ENCODE measurements at places on chromosomes 7 and 10.

GRCh38 chr10:114151892-114152291, 22.1 kb downstream of the CCDC186 start:
- no peak for DNase-seq

GRCh38 chr10:98848361-98848760, 387.3 kb downstream of the HPSE2 start:
- DNase-seq = no peak

DNA sequence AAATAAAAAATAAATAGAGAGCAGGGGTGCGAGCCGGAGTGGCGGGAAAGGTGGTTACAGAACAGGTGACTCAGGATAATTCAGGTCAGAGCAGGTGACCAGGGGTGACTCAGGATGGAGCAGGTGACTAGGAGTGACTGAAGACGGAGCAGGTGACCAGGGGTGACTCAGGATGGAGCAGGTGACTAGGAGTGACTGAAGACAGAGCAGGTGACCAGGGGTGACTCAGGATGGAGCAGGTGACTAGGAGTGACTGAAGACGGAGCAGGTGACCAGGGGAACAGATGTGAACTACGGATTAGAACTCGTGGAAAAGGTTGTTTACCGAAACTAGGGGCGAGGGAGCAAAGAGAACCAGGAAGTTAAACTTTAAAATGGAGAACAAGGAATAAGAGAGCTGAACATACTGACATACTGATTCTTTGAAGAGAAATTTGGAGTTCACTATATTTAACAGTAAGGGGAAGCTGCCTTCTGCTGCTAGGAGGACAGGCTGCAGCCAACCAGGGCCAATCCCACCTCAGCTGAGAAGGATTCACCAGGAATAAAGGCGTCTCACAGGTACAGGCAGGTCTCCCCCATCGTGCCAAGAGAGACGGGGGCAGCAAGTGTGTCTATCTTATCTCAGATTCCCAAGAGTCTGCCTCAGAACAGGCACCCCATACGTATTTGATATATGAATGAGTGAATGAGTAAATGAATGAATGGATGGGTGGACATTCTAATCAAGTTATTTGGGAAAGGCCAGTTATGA, 101.3 kb downstream of the CPXM2 start:
- no peak for DNase-seq

DNA sequence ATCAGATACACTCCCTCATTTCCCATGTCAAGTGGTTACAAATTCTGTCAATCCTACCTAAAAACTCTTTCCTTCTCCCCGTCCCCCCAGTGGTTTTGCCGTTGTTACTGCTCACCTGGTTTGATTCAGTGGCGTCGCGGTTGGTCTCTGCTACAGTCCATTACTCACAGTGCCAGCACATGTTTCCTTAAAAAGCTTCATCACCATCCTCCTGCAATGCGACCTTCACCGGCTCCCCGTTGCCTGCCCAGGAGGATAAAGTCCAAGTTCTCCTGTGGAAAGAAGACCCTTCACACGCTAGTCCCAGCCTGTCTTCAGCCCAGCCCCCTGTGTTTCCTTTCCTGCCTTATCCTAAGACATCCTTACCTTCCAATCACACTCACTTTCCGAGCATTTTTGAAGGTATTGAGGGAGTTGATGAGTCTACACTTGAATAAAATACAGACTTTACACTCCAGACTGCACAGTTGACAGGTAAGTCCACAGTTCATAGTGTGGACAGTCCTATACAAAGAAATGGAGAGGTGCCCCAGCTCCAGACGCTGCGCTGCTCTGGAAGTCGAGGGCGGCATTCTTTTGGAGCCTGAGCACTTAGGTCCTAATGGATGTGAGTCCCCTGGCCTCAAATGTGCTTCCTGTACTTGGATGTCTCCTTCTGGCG, 3.4 kb upstream of the LARP4B start:
- DNase-seq = no peak

DNA sequence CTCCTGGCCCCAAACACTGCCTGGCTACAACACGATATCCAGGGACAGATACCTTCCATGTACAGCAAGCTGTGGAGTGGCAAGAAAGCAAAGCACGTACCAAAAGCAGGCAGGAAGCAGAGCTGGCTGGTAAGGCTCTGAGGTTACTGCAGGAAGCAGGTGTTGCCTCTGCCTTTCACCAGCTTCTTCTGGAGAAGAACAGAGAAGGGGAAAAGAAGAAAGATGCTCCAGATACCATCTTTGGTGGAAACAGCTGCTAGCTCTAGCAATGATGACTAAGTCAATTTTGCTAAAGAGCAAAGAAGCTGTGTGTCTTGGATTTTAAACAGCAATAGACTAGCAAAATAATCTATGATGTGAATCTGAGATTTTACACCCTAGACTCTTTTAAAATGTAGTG, 34.9 kb upstream of the PRSS1 start:
- DNase-seq = no peak

DNA sequence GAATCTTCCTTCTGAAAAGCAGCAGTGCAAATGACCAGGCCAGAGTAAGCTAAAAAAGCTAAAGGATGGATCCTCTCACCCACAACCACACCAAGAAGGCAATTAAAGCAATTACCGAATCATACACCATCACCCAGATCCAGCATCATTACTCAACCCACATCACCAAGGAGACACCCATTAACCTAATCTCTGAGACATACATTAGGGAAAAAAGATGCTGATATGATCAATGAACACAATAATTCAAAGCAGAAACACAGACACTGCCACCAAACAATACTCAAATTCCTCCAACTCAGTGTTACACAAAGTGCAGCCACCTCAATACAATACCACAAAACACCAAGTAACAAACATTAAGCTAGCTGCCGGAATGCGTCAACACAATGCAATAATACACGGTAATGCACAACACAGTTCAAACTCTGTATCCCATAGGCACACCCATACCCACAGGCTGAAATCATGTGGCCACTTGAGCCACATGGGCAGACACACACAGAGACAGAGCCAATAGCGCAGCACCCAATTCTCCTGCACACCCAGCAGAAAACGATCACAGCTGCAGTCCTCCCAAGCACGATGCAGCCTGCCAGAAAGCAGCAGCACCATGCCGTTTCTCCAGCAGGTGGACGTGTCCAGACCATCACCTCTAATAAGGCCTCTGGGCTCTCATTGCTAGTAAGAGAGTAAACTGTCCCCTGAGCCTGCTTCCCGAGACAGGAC, 21.5 kb downstream of the PAX2 start:
- no peak for DNase-seq

DNA sequence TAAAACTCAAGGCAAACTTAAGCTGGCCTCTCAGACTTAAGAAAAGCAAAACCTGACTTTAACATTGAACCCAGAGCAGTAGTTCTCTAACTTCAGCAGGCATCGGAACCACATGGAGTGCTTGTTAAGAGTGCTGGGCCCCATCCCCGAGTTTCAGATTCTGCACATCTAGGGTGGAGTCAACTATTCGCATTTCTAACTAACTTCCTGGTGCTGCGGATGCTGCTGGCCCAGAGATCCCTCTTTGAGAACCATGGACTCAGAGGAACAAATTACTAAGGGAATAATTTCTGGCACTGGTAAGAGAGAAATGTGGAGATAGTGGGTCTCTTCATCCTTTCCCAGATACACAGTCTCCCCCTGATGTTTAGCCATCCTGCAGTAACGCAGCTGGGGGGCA, 14.6 kb upstream of the NPFFR1 start:
- DNase-seq = no peak

DNA sequence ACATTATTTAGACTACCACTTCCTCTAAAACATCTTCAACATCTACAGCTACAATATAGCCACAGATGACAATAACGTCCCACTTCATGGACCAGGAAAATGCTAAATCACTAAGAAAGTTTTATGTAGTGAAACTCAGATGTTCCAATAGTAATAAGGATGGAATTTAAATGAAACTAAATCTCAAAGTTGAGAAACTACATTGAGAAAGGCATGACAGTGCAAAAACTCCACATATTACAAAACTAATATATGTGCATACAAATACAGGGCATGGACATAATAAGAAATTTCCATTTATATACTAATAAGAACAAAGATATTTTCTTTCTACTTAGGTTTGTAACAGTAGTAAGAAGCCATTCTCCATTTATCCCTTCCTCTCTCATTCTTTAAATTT, 31.1 kb downstream of the POT1 start:
- no peak for DNase-seq

DNA sequence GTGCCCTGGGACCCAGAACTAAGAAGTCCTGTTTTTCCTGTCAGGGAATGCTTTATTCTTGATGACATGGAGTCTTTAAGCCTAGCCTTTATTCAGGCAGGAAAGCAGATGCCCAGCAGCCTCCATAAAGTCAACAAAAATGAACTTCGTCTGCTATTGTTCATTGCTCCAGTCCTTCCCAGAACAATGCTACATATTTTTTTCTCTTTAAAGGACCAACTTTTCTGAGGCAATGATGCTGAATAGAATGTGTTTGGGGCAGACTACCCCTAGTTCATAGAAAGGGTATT, 47.6 kb upstream of the PDCD4 start:
- no peak for DNase-seq

- DNase-seq = no peak
Observed at GRCh38 chr7:121401896-121402295, 5.8 kb upstream of the FAM3C start.

GRCh38 chr7:96397936-96398598, 76.2 kb upstream of the SLC25A13 start:
- DNase-seq = no peak

- no peak for DNase-seq
Observed at GRCh38 chr10:18010050-18010449, 58.3 kb downstream of the SLC39A12 start.

DNA sequence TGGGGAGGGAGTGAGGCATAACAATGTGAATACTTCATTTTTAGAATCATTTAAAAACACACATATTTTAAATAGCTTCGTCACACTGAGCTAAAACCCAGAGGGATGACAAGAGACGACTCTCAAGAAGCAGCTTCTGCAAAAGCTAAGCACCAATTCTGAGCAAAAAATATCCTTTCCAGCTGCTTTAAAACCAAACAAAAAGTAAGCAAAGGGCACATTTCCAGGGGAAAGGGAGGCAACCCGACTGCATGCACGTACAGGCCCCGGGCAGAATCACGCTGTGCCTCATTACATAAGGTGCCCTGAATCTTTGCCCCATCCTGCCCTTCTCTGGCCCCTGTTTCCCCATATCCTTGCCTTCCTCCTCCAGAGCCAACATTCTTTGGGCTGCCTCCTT, 78.4 kb downstream of the DGKI start:
- no peak for DNase-seq

DNA sequence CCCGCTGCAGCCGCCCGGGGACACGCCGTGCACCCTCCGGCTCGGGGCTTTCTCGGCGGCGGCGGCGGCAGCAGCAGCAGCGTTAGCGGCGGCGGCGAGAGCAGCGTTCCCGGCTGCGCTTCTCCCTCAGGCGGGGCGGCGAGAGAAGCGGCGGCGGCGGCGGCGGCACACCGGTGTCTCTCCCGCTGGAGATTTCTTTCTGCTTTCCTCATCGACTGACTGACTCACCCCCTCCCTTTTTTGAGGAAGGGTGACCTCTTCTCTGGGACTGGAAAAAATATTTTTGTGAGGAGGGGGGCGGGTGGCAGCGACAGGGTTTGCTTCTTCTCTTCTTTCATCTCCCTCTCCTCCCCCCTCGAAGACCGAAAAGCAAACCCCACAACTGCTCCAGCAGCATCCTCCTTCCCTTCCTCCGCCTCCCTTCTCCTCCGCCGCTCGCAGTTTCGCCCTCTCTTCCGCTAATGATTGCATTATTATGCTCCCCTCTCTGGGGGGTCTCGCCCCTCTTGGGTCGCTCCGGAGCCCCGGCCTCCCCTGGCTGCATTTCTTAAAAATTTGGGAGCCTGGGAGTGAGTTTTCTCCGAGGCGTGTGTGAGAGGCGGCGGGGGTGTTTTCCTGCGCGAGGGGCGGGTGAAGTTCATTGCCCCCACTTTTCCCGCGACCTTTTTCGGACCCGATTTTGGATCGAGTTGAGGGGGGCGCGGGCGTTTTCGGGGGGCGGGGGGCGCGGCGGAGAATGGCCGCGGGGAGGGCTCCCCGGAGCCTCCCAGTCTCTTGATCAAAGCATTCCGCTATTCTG, 411 bp downstream of the AUTS2 start:
- no peak for DNase-seq

DNA sequence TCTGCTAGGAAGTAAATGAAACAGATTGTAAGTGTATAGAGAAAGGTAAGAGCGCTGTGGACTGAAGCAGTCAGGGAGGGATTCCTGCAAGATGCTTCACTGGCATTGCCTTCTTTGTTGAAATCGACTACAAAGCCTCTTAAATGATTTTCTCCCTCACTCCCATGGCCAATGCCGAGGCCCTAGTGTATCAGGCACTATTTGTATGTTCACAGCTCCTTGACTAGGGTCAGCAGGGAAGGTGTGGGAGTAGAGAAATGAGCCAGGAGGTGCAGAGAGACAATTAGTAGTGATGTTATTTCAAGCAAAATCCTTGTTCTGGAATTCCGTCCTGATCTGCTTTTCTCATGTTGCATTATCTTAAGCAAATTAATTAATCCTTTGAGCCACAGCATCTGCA, 22.9 kb upstream of the DUSP5 start:
- no peak for DNase-seq

- no peak for DNase-seq
Observed at GRCh38 chr7:148380596-148381419, 209.8 kb upstream of the C7orf33 start.

DNA sequence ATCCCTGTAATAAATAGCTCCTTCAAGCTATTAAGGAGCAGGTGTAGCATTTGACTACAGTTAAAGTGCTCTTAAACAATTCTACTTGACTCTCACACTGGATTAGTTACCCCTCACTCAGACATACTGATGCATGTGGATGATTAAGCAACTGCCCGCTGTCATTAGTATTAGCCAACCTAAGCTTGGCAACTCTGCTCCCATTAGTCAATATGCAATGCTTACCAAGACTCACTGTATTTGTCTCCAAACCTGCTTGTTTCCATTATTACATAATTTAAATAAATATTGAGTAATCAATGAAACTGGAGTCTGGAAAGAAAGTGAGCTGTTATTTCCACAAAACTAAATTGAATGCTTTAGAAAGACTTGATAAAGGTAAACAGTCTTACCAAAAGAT, 144.0 kb upstream of the ASAH2 start:
- DNase-seq = no peak

DNA sequence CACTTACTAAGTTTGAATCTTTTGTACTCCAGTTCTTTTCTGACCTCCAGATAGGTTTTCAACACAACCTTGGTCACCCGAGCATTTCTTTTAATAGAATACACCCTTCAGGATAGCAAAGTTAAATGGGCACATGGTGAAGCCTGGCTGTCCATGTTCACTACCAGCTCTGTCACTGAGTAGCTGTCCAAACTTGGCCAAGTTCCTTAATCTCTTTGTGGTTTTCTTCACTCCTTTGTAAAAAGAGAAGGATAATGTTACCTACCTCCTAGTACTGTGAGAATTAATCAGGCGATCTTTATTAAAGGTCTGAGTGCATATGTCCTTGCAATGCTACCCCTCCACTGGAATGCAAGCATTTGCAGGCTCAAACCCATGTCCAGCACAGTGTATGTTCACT, 128.1 kb upstream of the PTPRZ1 start:
- DNase-seq = no peak

- DNase-seq = no peak
Observed at GRCh38 chr7:107152011-107152410, 16.8 kb upstream of the HBP1 start.

Measured in AG04450 (cell line).